ENCODE measurements at places on chromosomes 7 and 10.
A peak's percentile ranks its signal among the peaks of the same experiment; 100 is the strongest.

DNA sequence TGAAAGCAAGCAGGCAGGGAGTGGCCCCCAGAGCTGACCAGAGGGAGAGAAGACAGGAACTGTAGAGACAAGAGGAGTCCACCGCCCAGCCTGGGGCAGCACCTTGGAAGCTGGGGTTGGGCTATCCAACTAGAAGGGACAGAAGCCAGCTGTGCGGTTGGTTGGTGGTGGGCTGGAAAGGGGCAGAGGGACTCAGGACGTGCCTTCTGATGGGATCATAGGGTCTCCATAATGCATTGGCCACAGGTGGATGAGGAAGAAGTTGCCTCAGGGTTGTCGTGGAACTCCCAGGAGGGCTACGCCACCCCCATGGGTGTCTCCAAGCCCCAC lies 114.0 kb upstream of the RET start:
- DNase-seq: no peak

- DNase-seq: peak; percentile 32
These were observed 588 bp downstream of the GET4 start for GRCh38 chr7:876972-877311.

- DNase-seq: no peak
These were observed 1.2 kb downstream of the UPP1 start for GRCh38 chr7:48090095-48090805.

DNA sequence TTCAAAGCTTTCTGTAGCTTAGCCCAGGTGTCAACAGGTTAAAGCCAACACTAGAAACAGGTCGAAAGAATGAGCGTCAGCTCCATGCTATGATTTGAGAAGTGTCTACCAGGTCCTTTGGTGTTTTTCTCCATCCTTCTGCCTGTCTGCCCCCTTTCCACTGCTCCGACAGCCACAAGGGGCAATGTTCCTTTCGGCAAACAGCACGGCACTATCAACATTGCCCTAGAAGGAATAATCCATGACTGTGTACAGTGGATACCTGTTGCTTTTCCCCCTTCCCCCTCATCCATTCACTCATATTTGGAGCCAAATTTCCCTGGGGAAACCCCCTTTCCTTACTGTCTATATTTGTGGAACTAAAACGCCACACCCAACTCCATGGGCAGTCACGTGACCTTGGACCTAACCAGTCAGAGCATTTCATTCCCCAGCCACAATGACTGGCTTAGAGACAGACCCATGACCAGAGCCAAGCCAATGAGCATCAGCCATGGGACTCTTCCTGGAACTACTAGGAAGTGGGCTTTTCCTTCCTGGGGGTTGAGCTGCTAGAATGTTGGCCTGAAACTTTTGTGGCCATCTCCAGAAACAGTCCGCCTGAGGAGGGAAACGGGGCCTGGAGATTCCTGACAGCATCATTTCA lies 51.5 kb downstream of the AFAP1L2 start:
- DNase-seq: no peak

DNA sequence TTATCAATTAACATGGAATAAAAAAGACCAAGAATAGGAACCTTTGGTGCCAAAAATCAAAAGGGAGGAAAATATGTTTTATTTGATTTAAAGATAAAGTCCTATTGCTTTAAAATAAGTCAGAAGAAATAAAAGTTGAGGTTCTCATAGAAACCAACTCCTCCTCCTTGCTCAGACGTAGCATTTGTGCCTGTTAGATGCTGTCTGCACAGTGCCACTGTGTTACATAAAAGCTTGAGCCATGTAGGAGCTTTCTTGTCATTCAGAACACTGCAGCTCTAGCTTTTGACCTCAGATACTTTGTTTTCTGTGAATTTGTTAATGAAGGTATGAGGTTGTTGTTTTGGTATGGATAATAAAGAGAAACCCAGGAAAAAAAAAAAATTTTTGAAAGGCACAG lies 50.3 kb downstream of the LRRC4 start:
- no peak for DNase-seq

- no peak for DNase-seq
These were observed 21.1 kb upstream of the MACC1 start for GRCh38 chr7:20238194-20238753.
